Lung microvascular endothelial cell (primary cell): ENCODE measurements at places on chromosomes 11 and 22.

GRCh38 chr22:22168190-22168940, 76.2 kb upstream of the VPREB1 start:
- DNase-seq, result peak; percentile 24

DNA sequence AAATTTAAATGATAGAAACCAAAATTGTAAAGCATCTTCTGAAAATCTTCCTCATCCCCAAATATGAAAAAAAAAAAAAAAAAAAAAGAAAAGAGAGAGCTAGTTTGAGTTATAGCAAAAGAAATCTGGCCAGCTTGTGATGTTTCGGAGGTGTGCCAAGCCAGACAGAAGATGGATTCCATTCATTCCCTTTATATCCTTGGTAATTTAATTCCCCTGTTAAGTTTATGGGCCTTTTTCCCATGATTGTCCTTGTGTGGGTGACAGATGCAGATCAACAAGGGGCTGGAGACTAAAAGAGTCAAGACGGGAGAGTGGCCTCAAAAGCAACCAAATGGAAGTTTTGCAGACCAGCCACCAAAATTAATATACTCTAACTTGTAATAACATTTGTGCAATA, 47.6 kb upstream of the PARVA start:
- no peak for DNase-seq

DNA sequence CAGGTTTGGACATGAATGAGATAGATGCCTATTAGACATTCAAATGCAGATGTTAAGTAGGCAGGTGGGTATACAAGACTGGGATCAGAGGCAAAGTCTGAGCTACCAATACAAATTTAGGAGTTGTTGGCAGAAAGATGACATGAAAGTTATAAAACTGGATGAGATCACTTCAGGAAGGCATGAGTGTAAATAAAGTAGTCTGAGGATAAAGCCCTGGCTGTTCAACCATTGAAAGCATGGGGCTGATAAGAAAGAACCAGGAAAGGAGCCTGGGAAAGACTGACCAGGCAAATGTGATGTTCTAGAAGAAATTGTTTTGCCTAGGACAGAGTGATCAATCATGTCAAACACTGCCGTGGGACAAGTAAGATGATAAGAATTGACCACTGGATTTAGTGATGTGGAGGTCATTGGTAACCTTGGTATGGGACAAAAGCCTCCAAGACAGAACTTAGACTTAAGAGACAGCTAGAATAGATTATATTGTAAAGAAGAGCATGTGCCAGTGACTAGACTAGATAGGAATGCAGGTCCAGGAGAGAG, 98.5 kb downstream of the EHF start:
- no peak for DNase-seq

GRCh38 chr22:40855071-40855978, 1.1 kb downstream of the ST13 start:
- peak; percentile 7 for DNase-seq

GRCh38 chr11:85634747-85635146, 6.4 kb downstream of the TMEM126B start:
- no peak for DNase-seq

DNA sequence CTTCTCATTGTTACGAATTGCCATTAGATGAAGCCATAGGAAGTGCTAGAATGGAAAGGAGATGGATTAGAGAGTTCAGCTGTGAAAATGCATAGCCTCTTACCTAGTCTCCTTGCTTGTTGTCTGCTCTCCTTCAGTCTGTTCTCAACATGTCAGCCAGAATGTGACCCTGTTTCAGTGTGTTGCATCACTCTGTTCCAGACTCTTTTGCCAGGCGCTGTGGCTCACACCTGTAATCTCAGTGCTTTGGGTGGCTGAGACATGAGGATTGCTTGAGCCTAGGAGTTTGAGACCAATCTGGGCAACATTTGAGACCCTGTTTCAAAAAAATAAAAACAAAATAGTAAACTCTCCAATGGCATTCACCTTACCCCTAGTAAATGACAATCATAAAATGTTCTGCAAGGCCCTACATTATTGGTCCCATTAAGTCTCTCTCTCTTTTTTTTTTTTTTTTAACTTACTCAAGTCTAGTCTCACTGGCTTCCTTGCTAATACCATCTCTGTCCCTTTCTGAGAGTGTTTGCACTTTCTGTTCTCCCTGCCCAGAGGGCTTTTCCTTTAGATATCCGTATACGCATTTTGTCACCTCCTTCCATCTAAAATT, 39.4 kb downstream of the CYP2R1 start:
- no peak for DNase-seq

- DNase-seq, result no peak
Measured at GRCh38 chr11:64638018-64638665, 47.1 kb downstream of the SLC22A12 start.

DNA sequence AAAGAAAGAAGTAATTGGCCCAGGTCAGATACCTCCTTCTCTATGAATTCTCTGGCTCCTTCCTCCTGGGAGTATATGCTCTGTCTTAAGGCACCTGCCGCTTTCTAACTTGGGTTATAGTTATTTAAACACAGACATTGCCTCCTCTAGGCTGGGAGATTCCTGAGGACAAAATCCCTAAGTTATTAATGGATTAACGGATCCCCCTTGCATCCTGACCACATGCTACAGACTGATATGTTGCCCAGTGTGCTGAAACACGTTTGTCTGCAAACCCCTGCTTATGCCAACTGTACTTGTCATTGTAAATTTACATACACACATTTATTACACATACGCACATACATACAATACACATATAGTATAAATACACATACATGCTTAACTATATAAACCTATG, 35.3 kb downstream of the PACSIN2 start:
- DNase-seq, result no peak

GRCh38 chr11:117570701-117571100, 226.3 kb downstream of the DSCAML1 start:
- DNase-seq, result no peak

GRCh38 chr22:22800716-22801115, 86.9 kb upstream of the IGLL5 start:
- DNase-seq, result no peak

- DNase-seq, result no peak
Measured at GRCh38 chr11:46615756-46616155, 1.3 kb downstream of the HARBI1 start.

DNA sequence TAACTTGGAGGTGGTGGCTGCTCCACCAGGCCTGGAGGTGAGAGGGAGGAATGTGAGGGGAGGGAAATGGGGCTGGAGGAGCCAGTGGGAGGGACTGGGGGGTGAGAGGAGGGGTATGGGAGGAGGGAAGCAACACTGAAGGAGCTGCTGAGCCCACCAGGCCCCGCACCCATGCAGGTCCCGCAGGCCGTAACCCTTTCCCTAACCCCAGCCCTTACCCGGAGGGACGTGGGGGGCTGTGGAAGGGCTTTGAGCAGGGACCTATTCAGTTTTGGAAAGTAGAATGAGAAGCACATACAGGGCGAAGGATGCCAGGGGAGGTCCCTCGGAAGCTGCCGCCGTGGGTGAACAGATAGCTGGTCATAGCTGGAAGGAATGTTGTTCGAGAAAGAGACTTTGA, 33.9 kb upstream of the CRYBB3 start:
- no peak for DNase-seq

- DNase-seq, result no peak
Measured at GRCh38 chr11:95688015-95688414, 101.6 kb downstream of the FAM76B start.

DNA sequence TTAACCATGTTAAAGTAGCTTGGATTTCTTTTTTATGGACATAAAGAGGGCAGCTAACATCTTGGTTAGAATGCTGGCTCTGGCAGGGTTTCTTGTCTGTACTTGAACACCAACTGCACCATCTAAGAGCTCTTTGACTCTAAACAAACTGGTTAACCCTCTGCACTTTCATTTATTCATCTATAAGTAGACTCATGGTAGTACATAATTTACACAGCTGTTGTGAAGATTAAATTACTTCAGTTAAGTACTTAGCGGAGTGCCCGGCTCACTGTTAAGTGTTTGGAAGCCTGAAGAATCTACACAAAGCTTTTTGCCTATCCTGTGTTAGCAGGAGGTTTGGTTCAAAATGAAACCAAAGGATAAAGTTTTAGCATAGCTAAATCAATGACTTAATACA, 846.2 kb upstream of the API5 start:
- no peak for DNase-seq

GRCh38 chr11:119483341-119483880, 60.4 kb upstream of the THY1 start:
- DNase-seq, result no peak

DNA sequence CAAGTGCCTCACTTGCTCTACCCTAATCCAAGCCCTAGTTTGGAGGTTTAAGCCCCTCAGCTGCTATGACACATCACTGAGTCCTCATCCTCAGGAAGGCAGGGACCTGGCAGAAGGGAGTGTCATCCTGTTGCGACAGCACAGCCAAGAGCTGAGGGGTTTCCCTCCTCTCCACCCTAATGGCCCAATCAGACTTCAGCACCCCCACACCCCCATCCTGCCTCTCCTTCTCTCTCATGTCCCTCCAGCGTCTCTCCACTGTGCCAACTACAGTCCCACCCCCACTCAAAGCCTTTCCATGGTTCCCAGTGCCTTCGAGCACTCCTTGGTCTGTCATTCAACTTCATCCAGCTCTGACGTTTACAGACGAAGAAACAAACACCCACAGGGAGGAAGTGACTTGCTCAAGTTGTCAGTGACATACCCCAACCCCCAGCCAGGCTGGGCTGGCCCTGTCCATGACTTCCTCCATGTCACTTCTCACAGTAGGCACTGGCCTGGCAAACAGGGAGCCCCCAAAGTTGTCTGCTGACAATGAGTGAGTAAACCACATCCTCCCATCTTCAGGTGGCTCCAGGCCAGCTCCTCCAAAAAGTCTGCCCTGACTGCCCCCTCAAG, 15.6 kb downstream of the ARAP1 start:
- DNase-seq, result peak; percentile 75

GRCh38 chr11:130761560-130762220, 154.6 kb downstream of the SNX19 start:
- DNase-seq, result no peak

- DNase-seq, result peak; percentile 21
Measured at GRCh38 chr22:29478326-29479276, 1.4 kb upstream of the NEFH start.

- peak; percentile 17 for DNase-seq
Measured at GRCh38 chr22:27799827-27800249, 1.7 kb downstream of the MN1 start.

GRCh38 chr11:75539459-75540334, 14.0 kb upstream of the GDPD5 start:
- no peak for DNase-seq

GRCh38 chr11:71183878-71184277, 68.5 kb downstream of the SHANK2 start:
- DNase-seq, result no peak

DNA sequence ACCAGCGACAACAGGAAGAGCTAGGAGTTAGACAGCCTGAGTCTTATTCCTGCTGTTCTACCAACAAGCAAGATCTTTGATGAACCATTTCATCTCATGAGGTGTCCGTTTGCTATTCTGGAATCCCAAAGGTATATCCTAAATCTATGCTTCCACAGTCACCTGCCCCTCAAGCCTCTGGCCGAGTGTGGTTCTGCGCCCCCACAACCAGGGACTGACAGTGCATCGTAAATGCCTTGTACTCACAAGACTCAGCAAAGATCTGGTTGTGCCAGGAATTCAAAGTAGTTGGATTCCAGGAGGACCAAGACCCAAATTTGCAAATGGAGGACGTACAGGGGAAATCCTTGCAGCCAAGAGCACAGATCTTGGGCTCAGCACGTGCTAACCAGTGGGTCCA, 47.5 kb upstream of the JAM3 start:
- no peak for DNase-seq

- no peak for DNase-seq
Measured at GRCh38 chr11:107851704-107852310, 6.8 kb downstream of the SLC35F2 start.

DNA sequence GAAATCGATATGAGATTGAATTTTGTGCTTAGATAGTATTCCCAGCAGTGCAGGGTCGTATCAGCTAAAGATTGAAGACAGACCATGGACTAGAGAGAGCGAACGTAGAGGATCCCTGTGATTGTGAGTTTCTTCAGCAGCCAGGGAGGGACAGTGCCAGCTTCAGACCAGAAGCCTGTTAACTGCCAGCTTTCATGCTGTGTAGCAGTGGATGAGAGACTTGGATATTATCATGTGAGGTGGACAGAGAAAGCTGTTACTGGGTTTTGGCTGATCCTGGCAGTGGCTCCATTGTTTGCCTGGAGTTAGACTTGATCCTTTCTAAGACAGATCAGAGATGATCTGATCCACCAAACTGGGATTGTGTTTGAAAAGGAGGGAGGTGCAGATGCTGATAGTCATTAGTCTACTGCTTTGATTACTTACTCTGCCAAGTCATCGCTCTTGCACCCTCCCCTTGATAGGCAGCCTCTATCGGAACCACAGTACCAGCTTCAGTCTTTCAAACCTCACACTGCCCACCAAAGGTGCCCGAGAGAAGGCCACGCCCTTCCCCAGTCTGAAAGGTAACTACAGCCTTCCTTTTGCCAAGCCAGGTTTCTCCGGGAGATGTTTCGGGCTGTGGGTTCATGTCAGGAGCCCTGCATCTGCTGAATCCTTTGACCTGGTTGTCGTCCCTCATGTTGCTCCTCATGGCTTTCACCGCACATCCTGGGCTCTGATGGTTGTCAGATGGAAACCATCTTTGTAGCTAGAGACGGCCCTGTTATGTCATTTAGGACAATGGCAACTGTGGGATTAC, 16.2 kb downstream of the MADD start:
- DNase-seq, result no peak

DNA sequence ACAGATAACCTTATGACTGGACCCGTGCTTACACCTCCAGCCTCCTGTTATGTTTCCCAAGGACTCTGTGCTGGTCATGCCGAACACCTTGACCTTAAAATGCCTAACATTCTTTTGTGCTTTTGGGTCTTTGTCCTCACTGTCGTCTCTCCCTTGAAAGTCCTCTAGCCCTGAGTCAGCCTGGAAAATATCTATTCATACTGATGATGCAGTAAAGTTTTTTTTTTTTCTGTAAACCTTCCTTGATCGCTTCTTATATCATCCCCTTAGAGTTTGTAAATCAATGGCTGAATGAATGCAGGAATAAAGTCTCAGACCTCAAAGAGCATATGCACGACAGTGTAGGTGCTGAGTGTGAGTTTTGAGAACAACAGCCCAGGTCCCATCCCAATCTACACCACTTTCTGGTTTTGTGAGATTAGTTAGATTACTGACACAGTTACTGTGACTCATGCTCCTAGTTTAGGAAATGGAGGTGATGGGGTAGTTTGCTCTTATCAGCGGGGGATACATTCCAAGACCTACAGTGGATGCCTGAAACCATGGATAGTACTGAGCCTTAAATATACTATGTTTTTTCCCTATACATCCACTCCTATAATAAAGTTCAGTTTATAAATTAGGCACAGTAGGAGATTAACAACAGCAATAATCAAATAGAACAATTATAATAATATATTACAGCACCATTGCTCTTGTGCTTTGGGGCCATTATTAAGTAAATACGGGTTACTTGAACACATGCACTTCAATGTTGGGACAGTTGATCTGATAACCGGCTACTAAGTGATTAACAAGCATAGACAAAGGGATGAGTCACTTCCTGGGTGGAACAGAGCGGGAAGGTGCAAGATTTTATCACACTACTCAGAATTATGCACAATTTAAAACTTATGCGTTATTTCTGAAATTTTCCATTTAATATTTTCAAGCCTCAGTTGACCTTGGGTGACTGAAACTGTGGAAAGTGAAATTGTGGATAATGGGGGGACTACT, 8.6 kb downstream of the TCN1 start:
- DNase-seq, result peak; percentile 12

GRCh38 chr22:28115426-28115825, 196.4 kb upstream of the PITPNB start:
- DNase-seq, result no peak
